NCI-H1436 (cell line): ENCODE measurements at places on chromosomes 12 and 14.

DNA sequence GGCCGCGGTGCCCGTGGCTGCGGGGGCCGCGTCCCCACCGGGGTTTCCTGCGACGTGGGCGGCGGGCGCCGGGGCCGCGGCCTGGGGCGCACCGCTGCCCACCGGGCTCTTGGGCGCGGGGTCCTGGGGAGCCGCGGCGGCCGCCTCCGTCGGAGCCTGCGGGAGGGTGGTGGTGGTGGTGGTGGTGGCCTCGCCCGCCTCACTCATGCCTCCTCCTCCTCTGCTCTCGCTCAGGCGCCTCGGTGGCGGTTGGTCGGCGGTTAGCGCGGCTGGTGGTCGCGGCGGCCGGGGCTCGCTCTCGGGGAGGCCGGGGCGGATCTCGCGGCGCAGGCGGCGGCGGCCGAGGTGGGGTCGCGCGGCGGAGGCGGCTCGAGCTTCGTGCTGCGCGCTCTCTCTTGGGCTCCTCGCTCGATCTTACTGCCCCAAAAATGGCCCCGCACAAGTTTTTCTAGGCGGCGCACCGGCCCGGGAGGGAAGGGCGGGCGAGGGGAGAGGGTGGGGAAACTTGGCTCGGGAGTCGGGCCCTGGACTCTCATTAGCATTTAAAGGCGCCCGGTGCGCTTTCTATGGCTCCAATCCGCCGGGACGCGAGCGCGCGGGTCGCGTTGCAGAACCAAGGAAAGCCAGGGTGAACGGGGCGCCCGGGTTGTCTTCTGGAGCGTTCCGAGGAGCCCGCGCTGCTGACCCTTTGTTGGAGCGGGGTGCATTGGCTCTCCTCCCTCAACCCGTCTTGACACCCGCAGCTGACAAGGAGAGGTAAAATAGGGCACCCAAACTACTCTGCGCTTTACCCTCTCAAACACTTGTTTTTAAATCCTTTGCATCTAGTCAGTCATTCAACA is at the start of gene YBX3:
YBX3 (minus strand) TSS at position 419 of the 842 bp plus-strand sequence; CDS start at position 207, 212 bp downstream.
- DNase-seq, result no peak

GRCh38 chr12:89845366-89845765 is 136.7 kb upstream of the ATP2B1 start:
- DNase-seq, result no peak

DNA sequence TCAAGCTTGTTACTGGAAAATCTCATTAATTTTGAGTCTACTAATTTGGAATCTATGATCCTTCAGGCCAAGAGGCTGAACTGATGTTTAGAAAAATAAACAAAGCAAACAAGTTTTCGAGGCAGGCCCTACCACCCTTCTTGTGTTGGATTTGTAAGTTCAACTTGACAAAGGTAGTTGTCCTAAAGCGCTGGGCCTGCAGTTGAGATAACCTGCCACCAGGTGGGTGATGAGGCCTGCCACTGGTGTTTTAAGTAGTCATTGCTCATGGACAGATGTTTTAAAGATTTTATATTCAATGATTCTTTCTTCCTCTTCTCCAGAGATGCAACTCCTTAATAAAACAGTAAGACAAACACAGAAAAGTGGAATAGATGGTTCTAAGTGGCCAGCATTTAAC is 19.4 kb downstream of the ACVRL1 start:
- no peak for DNase-seq

DNA sequence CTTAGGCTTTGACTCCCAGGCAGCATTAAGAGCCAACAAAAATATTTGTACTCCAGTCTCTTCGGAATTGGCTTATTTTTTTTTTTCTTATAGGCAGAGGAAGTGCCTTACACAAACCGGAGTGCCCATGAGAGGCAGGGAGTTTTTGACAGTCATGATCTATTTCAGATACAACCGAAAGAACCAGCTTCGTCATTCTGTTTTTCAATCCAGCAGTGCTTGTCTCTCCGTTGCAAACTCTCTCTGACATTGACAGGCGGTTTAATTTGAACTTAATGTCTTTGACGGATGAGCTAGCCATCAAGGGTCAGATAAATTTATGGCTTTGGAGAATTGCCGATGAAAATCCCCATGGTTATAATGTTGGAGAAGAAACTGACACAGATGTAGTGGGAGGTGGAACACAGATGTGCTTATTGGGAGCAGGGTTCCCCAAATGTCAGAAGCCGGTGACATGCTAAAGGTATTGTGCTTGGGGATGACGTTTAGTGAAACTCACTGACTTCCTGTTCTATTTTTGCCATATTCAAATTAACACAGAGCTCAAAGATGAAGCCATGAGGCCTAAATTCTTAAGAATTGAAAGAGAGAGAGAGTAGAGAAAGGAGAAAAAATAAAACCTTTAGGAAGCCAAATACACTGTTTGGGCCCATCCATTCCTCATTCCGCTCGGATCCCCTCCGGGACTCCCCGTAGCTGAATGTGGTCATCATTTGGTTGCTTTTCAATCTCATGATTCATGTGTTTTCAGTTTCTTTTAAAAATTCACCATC is 59.7 kb downstream of the PLXNC1 start:
- no peak for DNase-seq

DNA sequence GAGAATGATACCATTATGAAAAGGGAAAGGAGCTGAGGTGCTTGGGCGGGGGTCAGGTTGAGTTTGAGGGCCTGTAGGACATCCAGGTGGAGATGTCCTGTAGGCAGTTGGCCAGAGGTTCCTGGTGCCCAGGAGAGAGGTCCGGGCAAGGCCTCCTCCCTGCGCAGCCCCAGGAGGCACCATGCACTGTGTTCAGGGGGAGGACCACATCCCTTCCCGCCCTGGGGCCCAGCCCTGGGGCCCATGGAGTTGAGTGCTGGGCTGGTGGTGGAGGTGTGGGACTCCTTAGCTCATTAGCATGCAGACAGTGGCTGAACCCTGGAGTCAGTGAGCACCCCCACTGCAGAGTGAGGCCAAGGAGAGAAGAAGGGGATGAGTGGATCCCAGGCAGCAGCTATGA is 5.7 kb upstream of the FAIM2 start:
- no peak for DNase-seq

DNA sequence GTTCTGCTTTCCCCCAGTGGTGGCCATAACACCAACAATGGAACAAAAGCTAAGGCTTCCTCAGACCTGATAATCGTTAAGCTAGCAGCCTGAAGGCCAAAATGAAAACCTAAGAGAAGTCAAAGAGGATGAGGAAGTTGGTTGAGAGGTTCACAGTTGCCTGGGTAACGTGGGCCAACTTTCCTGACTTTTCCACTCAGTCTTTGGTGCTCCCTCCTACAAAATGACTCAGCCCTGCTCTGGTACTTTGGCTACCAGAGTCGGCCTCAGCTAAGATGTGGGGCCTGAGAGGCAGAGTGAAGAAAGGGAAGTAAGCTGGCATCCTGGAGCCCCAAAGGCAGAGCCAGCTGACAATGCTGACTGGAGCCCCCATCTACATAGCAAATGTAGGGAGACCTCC is 14.9 kb upstream of the FKBP11 start:
- DNase-seq, result no peak

GRCh38 chr12:132109741-132110140 is 34.4 kb downstream of the DDX51 start:
- no peak for DNase-seq

DNA sequence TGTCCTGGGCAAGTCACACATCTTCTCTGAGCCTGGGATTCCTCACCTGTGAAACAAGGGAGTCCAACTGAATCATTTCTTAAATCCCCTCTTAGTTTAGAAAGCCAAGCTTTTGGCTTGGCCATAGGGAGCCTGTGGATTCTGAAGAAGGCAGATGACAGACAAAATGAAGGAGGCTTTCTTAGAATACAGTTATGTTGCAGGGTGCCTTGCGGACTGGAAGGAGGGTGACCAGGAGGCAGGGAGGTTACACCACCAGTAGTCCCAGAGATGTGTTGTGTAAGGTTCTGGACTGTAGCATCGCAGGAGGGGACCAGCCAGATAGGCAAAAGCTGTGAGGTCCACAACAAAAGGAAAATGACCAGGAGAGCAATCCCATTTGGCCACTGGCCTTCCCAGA is 8.2 kb upstream of the ACVR1B start:
- DNase-seq, result no peak

- no peak for DNase-seq
Measured at GRCh38 chr14:87805315-87805723, 187.7 kb downstream of the GALC start.

DNA sequence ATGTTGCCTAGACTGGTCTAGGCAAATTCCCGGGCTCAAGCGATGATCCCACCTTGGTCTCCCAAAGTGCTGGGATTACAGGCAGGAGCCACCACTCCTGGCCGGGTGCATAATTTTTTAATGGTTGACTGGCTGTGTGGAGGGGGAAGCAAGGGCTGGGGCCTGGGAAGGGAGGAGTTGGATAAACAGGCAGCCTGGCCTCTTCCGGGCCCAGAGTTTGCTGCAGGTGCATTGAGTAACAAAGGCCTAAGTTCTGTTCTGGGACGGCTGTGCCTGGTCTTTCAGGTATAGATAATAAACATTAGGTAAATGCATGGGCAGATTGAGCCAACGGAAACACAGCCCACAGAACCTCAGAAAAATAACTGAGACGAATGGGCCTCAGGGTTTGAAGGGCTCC is 191.3 kb upstream of the TBX3 start:
- DNase-seq, result no peak

- DNase-seq, result peak; percentile 28
Measured at GRCh38 chr12:46933947-46934346, 108.2 kb upstream of the SLC38A4 start.

GRCh38 chr14:77622366-77622961 is 6.0 kb upstream of the SPTLC2 start:
- DNase-seq, result no peak

- no peak for DNase-seq
Measured at GRCh38 chr12:54134850-54135249, 53.9 kb downstream of the SMUG1 start.

DNA sequence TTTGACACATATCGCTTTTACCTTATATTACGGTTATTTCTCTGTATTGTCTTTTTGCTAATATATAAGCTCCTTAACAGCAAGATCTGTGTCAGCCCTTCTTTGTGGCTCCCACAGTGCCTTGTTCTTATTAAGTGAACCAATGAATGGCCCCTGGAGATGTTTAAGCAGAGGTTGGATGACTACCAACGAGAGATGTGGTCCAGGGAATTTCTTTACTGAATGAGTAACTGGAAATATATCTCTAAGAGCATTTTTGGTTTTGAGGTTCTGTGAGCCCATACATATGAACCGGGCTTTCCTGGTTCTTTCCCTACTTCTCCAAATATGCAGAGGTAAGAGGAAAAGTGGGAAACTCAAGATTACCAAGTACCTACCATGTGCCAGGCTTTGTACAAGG is 23.5 kb downstream of the CALCOCO1 start:
- DNase-seq, result no peak

DNA sequence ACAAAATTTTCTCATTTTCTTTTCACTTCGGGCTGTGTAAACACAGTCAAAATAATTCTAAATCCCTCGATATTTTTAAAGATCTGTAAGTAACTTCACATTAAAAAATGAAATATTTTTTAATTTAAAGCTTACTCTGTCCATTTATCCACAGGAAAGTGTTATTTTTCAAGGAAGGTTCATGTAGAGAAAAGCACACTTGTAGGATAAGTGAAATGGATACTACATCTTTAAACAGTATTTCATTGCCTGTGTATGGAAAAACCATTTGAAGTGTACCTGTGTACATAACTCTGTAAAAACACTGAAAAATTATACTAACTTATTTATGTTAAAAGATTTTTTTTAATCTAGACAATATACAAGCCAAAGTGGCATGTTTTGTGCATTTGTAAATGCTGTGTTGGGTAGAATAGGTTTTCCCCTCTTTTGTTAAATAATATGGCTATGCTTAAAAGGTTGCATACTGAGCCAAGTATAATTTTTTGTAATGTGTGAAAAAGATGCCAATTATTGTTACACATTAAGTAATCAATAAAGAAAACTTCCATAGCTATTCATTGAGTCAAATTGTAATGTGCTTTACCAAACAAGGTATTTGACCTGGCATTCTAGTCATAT is 4.8 kb downstream of the CDKN1B start:
- DNase-seq, result no peak

DNA sequence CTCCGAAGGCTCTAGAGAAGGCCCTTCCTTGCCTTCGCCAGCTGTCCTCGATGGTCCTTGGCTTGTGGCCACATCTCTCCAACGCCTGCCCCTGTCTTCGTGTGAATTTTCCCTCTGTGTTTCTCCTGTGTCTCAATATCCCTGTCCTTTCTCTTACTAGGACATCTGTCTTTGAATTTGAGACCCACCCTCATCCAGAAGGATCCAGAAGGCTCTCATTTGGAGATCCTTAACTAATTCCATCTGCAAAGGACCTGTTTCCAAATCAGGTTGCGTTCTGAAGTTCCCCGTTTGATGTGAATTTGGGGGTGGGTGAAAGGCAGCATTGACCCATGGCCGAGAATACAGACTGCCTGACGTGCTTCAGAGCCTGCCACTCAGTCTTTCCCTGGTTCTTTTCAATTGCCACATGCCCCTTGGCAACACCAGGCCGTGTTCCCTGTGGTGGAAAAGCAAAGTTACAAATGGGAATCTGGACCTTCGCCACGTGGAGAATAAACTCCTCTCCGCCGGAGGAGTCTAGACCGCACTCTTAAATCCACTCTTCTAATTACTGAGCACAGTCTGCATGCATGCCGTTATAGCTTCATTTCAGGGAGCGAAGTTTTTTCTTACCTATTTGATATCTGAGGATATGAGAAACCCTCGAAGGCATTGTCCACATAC is 158.8 kb downstream of the TMEM132C start:
- no peak for DNase-seq

GRCh38 chr12:53561590-53561953 is 54.3 kb upstream of the NPFF start:
- no peak for DNase-seq

- DNase-seq, result no peak
Measured at GRCh38 chr12:123119808-123120207, 31.1 kb downstream of the PITPNM2 start.

GRCh38 chr12:128025589-128026245 is 241.3 kb upstream of the TMEM132C start:
- no peak for DNase-seq

GRCh38 chr12:49941556-49942511 is 8.7 kb upstream of the AQP2 start:
- DNase-seq, result no peak

DNA sequence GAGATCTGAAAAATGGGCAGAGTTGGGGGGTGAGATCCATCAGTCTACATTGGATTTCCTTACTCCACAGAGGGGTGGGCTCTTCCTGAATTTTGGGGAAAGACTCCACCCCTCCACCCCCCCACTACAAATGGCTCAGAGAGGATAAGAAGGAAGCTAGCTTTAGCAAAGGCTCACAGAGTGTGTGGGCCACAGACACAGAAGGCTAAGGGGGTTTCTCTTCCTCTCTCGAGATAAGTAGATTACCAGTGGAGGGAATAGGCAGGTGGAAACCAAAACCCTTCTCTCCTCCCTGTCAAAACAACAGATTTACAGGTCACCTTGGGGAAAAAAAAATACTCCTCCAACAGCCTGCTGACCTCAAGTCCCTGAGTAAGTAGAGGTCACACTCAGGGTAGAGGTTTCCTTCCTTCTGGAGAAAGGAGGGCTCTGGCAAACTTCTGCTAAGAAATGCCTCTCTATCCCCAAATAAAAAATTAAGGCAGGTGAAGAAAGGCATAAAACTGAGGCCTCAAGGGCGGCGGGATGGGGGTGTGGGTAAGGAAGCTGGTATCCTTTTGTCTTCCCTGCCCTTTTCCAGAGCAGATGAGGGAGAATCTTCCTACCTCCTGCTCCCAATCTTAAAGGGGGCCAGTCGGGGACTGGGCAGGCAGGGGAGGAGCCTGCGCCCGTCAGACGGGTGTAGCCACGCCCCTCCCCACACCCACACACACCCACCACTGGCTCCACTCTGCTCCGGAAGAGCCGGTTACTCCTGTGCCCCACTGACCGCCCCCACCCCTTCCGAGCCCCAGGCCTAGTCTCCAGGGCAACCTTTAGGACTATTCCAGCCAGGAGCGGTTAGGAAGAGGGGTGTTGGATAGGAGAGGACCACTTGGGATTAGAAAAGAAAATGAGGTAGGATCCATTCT is 1.9 kb upstream of the BAZ2A start:
- DNase-seq, result peak; percentile 24
